ENCODE measurements at places on chromosomes 5 and 9.
A peak's percentile ranks its signal among the peaks of the same experiment; 100 is the strongest.

DNA sequence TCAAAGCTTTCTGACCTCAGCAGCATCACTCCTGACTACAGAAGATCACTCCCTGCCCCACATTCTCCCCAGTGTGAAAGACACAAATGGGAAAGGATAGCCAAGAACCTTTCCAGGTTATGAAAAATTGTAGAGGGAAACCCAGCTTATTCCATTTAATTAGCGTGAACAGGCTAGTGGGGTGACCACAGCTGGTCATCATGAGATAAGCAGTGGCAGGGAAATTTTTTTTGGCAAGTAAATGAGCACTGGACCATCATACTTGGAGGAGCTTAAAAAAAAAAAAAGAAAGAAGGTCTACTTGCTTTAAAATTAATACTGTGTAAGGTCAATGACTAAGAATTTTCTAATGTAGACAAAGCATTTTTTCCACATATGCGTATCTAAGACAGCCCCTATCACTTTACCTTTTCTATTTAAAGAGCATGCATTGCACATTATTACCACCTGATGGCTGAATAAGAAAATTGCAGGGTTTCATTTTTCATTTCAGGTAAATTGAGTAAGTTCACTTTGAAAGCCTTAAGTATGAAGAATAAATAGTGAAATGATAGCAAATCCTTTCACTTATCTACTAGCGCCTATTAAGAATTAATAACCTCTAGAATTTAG, 123.6 kb downstream of the ELAVL2 start:
- no peak for DNase-seq

DNA sequence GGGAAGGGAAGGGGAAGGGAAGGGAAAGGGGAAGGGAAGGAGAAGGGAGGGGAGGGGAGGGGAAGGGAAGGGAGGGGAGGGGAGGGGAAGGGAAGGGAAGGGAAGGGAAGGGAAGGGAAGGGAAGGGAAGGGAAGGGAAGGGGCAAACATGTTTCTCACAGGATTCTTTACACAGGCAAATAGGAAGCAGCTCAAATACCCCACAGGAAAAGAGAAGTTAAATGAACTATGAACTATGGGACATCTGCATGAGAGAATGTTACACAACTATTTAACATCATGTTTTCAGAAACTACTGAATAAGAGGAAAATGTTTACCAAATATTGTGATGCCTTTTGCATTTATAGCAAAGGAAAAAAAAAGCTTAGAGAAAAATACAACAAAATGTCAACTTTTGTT, 125.4 kb upstream of the SLC30A5 start:
- DNase-seq: no peak

DNA sequence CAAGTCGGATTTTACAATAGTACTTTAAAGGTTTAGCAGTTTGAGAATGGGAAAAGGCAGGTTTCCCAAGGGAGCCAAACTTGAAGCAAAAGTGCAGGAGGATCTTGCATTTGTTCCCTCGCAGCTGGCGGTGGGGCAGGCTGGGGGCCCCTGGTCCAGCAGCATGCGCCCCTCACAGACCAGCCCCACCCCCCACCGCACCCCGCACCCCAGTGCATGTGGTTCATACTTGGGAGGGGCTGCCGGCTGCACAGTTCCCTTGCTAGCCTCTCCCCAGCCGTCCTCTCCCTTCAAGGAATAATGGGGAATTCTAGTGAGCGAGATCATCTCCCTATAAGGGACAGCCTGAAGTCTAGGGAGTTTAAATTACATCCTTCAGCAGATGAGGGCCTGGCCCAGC, 273.1 kb upstream of the IRX2 start:
- DNase-seq: no peak

GRCh38 chr9:89408628-89409101, 89.2 kb downstream of the SEMA4D start:
- DNase-seq: no peak

GRCh38 chr9:125850763-125851162, 103.6 kb downstream of the PBX3 start:
- DNase-seq: peak; percentile 29

- DNase-seq: no peak
These were observed 13.0 kb upstream of the TTC1 start for GRCh38 chr5:159995907-159996306.

DNA sequence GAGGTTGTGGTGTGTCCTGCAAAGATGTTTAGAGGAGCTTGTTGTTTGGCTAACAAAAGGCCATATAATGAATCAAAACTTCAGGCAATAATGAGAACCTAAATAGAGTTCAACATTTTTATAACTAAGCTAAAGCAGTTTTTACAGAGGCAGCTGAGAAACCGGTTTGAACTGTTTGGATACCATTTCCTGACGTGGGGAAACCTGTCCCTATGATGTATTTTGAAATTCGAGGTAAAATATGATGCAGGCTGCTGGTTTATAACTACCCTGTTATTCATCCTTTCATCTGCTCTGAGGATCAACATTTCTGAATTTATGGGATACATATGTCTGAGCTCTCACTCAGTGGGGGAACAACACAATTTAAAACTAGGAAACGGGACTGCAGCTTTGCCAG, 289.5 kb upstream of the IRX2 start:
- no peak for DNase-seq

DNA sequence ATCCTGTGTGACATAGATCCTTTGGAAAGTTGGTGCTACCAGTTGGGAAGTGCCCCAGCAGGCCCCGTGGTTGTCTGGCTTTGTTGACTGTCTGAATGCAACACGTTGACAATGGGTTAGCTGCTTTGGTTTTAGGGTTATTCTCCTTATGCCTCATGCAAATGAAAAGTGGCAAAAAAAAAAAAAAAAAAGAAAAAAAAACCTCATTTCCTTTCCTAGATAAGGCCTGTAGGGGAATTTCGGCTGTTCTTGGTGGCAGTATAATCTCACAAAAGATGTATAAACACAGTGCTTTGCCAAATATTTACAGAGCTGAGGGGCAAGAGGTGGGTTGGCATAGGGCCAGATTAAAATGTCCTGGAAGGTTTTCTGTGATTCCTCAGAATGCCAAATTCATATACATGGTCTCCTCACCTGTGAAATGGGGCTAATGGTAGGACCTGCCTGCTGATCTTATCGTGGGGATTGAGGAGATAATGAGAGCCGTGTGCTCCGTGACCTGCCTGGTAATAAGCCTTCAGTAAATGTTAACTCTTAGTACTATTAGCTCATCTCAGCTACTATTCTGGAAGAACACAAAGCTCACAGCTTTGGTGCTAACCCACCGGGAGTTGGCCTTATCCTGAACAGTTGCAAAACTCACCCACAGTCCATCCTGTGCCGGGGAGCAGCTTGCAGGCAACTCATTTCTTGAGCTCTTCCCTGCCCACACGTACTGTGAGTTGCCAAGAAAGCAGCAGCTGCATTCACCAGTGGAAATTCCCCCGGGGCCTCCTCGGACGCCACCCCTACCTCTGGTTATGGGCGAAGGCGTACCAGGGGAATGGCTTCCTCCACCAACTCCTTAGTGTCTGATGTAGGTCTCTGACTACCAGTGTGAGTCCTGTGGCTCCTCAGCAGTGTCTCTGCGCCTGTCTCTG, 220.3 kb downstream of the NR3C1 start:
- DNase-seq: no peak

GRCh38 chr5:74623748-74624408, 16.6 kb downstream of the ENC1 start:
- DNase-seq: no peak

DNA sequence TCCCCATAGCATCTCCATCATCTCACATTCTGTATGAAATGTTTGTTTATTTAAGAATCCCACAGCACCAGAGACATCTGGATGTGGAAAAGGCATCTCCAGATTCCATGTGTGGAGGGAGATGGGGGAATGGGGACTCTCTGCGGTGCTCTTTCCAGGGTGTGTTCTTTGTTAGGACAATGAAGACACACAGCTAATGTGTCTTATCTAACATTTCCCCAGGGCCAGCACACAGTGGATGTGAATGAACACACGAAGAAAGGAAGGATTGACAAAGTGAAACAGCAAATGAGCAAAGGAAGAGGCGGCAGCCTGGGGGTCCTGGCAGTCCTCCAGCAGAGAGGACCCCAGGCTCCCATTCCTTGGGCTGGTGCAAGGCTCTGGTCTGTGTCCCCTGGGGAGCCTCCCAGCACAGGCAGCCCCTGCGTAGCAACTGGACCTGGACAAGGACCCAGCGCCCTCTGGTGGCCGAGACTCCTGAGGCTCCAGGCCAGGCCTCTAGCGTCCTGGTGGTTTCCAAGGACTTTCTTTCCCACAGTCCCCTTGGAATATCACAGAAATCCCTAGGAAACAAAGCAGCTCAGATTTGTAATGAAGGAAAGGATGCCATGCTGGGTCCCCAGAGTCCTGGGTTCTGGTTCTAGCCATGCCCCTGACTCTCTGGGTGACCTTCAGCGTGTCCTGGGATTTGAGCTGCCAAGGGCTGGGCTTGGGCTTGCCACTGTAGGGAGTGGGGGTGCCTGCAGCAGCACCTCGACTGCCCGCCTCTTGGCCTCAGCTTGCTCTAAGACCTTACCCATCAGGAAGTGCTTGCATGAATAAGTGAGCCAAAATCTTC, 3.5 kb upstream of the PDLIM7 start:
- no peak for DNase-seq

DNA sequence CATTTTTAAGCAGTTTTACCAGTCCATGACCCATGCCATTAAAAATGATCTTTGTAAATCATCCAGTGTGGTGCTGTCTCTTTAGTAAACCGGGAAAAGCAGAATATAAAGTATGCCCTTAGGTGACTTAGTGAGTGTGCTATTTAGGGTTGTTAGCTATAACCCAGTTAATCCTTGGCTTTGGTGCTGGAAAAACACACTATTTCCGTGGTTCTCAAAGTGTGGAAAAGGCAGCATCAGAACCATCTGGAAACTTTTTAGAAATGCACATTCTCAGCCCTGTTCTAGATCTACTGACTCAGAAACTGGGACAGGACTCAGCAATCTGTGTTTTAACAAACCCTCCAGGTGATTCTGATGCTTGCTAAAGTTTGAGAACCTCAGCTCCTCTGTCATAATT, 123.6 kb upstream of the ZNF608 start:
- no peak for DNase-seq

DNA sequence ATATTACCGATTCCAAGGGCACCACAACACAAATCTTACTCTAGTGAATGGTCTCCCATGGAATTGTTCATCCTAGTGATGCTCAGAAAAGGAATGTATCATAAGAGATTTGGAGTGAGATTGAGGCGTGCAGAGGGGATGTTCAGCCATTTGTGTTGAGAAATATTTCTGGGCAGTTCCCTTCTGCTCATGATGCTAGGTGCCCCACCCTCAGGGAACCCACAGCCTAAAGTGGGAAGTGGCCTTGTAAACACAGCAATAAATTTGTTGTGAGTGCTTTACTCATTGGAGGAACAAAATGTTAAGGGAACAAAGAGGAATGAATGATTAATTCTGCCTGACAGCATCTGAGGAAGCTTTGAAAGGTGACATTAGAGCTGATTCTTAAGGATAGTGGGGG, 129.9 kb downstream of the TLE4 start:
- no peak for DNase-seq

DNA sequence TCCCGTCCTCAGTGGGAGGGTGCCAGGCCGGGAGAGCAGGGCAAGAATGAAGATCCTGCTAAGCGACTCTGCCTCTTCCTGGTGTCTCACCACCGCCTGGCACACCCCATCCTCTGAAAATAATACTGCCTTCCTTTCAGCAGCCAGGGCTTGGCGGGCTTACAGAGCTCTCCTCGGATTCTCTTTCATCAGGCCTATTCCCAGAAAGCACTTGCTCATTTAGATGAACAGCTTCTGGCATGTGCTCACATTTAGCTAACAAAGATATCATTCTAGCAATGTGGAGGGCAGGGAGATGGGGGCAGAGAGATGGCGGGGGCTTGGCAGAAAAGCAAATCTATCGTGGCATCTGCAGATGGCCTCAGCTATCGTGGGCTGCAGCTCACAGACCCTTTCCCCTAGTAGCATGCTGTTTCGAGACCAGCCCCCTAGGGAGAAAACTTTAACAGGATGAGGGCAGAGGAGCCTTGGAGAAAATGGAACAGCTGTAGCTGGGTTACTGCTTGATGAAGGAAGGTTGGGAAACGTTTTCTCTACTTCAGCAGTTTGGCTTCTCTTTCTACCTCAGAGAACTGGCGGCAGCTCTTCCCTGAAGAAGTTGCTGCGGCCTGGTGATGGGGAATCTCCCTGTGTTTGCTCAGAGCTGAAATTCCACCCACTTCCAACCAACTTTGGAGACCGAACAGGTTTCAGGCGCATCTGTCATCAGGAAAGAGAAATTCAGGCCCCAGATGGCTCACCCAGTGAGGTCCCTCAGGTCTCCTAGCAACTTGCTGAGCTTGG, 102.1 kb downstream of the TMEM174 start:
- DNase-seq: peak; percentile 82

DNA sequence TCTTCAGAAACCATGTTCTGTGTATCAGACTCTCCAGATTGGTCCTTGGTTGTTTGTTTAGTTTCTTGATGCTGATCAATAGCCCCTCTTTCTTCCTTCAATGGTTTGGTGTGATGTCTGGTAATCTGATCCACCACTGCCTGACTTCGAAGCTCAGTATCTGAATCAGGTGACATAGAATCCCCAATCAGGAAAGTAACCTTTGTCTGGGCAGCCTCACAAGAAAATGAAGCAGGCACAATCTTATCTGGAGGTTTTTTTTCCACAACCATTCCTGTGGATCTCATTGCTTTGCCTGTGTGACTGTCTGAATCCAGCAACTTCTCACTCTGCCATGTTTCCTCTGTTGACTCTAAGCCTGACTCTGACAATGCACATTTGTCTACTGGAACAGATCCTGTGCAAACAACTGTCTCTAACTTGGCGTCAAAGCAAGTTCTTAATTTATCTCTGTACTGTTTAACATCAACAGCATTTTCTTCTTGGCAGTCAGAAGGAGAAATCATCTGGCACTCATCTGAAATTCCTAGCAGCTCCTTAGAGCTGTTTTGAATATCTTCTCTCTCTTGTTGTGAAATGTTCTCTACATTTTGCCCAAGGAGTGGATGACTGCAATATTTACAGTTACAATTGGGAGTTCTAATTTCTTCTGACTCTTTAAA, 37.1 kb upstream of the RAPGEF6 start:
- DNase-seq: no peak

DNA sequence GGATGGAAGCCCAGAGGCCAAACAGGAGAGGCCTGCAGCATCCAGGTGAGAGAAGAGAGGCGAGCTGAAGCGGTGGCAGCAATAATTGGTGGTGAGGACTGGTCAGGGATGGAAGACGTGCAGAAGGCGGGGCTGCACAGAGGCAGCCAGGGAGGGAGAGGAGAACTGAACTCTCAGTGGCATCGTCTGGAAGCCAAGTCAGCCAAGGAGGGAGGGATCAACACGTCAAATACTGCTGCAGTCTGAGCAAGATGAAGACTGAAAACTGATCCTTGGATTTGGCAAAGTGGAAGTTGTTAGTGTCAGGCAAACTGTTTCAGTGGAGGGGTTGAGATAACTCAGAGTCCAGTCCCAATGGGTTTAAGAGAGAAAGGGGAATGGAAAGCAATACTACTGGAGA, 145.4 kb downstream of the CDK5RAP2 start:
- no peak for DNase-seq

- DNase-seq: no peak
These were observed 35.5 kb downstream of the RFK start for GRCh38 chr9:76358628-76359280.

- DNase-seq: no peak
These were observed 319.9 kb downstream of the SPOCK1 start for GRCh38 chr5:137179203-137179602.

- DNase-seq: peak; percentile 66
These were observed 1.3 kb downstream of the PHYHD1 start for GRCh38 chr9:128921881-128922763.

- DNase-seq: no peak
These were observed 180.6 kb downstream of the ADAMTS12 start for GRCh38 chr5:33711094-33711679.

- no peak for DNase-seq
These were observed 81.6 kb upstream of the MPDZ start for GRCh38 chr9:13361076-13361475.

Data from NCI-H524 treated with DMSO at 0.1 percent for 48 hours (cell line).